ENCODE measurements at places on chromosomes 4 and X.

DNA sequence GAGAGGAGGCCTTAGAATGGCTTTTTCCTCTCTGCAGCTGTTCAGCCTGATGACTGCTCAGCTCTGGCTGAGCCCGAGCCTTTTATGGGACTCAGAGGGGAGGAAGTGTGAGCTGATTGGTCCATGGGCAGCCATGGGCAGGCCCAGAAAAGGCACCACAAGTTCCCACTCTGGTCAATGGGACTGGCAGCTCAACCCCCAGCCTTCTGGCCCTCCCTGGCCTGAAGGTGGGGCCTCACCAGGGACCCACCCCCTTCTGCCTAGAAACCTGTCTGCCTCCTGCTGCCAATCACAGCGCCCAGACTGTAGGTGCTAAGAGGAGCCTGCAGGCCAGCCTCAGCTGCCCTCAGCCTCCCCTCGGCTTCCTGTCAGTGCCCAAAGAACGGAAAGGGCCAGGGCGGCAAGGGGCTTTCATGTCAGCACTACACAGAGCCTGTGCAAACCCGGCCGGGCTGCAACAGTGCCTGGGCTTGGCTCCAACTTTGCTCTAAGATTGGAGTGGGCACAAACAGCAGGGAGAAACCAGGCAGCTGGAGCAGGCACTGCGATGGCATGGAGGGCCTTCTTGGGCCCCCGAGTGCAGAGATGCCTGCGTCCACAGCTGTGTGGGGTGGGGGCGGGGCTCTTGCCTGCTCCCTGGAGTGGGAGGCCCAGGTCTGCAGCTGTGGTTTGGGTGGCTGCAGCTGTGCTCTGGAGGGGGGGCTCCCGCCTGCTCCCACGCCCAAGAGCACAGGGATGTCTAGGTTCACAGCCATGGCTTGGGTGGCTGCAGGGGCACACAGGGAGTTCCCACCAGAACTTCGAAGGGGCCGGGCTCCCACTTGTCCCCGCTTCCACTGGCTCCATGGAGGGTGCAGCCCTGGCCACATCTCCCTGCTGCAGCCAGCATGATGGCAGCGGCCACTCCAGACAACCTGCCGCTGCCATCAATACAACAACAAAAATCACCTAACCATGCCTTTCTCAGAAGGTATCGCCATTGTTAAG lies 92.6 kb downstream of the NXF2 start:
- no peak for DNase-seq

DNA sequence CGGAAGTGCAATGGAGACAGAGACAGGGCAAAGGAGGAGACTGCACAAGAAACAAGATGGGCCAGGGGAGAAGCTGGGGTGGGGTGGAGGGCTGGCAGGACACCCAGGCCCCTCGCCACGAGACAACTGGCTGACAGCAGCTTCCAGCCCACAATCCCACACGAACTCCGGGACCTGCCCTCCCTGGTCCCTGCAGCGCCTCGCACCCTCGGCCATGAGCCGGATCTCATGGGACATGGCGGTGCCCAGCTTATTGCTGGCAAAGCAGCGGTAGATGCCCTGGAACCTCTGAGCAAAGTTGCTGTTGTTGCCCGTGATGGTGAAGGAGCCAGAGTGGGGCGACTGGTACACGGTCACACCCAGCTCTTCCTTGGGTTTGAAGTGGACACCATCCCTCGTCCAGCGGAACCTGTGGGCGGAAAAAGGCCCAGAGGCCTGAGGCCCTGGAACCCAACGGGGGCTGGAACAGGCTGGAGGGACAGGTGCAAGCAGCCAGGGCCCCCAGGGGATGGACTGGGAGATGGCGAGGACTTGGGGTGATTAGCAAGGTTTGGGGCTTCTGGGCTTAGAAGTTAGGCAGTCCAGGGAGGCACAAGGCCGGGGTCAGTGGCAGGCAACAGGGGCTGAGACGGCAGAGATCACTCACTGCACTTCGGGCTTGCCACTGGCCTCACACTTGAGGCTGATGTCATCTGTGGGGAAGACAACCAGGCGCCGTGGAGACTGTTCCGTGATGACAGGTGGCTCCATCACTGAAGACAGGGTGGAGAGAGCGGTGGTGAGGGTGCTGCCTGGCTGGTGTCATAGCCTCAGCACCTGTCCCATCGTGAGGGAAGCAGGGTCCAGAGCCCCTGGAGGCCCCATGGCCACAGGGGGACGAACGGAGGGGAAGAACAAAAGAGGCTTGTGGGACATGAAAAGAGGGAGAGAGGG lies 13.8 kb downstream of the L1CAM start:
- no peak for DNase-seq

DNA sequence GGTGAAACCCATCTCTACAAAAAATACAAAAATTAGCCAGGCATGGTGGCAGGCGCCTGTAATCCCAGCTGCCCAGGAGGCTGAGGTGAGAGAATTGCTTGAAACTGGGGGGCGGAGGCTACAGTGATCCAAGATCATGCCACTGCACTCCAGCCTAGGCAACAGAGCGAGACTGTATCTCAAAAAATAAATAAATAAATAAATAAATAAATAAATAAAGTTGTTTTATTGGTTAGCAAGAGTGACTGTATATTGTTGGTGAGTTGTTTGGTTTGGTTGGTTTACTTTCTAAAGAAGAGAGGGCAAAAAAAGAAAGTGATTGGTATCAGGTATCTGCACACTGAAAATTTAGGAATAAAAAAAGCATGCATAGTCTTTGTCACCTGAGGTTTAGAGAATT lies 501.0 kb downstream of the RPA4 start:
- DNase-seq = no peak

DNA sequence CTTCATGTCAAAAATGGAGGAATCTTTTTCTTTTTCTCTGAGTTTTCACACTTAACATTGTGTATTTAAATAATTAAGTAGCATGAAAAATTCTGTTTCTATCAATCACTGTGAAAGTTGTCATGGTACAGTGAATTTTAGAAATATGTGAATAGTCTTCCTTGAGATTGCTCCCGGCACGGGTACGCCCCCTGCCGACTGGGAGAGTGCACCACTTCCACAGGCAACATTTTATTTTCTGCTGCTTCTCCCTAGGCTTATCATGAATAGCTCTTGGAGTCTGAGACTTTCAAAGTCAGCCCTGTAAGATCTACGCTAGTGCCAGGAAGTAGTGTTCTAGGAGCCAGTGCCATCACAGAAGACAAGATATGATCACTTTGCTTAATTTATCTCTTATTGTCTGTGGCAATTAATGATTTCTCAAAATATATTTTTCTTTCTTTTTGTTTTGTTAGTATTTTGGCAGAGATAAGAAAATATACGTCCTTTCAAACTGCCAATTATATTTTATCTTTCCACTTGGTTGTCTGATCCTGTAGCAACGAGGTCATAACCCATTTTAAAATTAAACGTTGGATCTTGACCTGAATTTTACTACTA lies 763.8 kb upstream of the AADAT start:
- peak; percentile 54 for DNase-seq

DNA sequence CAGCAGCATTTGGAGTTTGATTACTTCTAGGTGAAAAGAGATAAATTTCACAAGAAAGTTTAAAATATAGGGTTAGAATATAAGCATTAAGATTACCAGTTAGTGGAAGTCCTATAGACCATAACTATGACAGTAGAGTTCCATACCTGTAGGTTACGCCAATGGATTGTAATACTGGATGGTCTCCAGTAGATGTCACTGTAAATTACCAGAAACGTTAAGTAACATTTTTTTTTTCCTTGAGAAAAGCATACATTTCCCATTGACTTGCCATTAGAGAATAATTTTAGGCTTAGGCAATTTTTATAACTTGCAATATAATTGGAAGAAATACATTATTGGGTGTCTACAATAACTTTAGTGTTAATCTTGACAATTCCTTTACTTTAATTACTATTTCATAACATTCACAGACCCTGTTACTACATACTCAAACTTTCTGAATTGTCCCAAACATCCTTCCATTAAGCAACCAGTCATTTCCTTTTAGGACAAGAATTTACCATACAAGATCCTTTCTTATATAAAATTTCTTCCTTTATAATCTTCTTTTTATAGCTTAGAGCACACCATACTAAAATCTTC lies 304.1 kb upstream of the TECRL start:
- peak; percentile 36 for DNase-seq

DNA sequence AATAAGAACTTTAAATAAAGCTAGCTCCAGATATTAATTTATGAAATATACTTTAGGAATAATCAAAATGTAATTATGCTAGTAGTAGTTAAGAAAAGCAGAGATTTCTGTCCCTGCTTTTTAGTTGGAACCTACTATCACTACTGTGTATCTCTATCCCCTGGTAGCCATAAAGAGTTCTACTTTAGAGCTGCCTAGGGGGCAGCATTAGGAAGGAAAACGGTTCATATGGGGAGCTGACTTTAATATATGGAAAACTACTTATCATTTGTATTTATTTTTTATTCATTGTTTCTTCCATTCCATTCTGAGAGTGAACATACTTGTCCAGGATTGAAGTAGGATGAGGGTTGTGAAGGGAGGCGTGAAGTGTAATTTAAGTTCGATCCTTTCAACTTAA lies 40.9 kb downstream of the CPEB2 start:
- no peak for DNase-seq

- no peak for DNase-seq
These were observed 177.8 kb downstream of the NPFFR2 start for GRCh38 chr4:72209600-72209999.

DNA sequence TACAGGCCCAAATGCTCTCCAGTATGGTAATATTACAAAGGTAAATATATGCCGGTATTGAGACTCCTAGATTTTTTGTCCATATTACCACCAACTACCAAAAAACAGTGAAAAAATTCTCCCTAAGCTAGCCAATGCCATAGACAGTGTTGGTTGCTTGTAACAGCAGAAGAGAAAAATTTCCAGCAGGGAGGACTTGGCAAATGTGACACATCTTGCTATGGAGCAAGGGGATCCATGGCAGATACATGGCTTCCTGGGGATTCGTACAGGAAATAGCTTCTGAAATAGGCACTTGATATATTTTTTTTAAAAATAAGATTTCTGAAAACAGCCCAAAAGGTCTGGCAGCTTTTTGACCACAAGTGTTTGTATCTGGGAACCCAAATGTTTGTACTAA lies 14.6 kb downstream of the SLITRK4 start:
- no peak for DNase-seq

DNA sequence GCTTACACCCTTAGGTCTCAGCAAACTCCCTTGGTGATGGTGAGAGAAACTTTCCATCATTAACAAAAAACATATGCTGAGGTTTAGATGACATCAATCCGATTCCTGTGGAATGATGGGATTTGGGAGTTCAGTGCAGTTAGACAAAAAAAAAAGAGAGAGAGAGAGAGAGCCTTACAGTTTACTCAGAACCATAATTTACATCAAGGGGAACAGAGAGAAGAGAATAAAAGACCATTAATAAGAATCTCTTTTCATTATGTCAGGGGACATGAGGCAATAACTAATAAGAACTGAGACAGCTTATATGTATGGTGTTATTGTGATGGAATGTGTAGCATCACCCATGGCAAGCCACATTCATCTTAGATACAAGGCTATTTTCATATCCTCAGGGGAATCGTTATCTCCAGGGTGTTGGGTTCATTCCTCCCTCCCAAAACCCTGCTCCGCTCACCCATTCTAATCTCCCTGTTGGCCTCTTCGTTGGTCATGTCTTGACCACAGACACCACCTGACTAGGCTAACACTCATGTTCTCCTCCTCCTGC lies 175.7 kb upstream of the MXRA5 start:
- DNase-seq = peak; percentile 90

DNA sequence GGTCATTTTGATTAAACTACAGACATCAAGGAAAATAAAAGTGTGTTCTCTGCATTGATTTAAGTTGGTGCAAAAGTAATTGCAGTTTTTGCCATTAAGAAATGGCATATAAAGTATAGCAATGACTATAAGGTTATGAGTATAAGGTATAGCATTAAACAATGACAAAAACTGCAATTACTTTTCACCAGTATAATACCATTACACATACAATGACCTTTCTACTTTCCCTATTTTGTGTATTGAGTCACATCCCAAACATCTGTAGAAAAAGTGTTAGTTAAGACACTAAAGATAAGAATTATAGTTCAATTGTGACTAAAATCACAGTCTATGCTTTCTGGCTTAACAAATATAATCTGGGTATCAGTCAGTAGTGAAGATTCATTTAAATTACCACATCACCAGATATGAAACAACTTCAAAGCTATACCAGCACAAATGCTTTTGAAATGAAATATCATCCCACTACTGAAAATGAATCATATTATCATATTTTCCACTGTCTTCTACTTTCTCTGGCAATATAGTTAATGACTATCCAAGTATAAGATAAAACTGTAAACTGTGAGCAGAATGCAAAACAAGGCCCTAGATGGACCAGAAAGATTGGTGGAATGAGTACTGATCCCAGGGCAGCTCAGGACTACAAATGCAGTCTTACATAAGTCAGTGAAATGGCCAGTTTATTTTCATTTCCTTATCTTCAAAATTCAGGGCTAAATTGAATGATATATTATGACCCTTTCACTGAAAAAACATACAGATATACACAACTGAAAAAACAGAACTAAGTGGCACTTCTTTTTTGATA lies 241.1 kb downstream of the ANTXR2 start:
- no peak for DNase-seq

DNA sequence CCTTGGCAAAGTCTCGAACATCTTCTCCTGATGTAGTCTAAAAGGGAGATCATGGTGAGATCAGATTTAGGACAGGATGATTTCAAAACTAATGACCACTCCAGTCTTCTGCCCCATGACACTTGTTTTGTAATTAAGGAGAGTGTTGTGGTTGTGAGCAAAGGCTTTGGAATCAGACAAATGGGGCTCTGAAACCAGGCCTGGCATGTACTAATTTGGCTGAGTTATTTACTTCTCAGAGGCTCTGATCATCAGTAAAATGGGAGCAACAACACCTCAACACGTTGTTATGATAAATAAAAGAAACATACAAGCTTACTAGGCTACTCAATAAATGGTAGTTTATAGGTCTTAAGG lies 106.9 kb upstream of the FTHL17 start:
- DNase-seq = no peak

GRCh38 chr4:23779839-23780238 lies 110.0 kb downstream of the PPARGC1A start:
- DNase-seq = peak; percentile 3

DNA sequence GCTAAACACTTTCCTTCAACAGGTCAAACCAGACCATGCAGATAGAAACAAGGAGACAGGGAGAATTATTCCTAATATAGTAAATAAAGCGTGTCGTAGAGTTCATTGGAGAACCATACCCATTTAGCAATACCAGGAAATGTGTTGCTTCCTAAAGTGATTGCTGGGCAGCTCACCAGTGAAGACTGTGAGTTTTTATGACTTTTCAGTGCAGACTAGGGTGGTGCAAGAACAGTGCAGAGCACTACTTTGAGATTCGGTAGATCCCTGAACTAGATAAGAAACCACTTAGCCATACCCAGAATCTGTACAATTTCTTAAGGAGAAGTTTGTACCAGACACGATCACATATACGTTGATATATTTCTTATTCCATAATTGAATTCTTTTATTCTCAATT lies 87.4 kb downstream of the EMCN start:
- DNase-seq = no peak

DNA sequence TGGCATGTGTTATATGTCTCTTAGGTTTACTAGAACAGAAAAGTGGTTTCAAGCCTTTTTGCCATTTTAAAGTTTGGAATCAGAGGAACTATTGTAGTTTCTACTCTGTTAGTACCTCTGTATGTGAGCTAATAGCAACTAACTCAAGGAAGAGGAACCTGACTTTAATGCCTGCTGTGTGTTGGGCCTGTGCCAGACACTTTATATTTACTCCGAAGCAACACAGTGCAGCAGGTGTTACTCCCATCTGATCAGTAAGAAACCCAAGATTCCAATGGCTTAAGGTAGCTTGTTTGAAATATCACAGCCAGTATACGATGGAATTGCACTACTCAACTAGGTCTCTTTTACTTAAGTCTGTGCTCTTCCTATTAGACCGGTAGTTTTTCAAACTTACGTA lies 79.2 kb downstream of the USP9X start:
- DNase-seq = no peak

GRCh38 chr4:121801715-121802075 lies 572 bp downstream of the EXOSC9 start:
- no peak for DNase-seq

Data from fibroblast of skin of scalp (primary cell).